ENCODE measurements at places on chromosomes 5 and 9.

- no peak for DNase-seq
Observed at GRCh38 chr5:35987776-35988175, 3.4 kb downstream of the UGT3A1 start.

- DNase-seq = no peak
Observed at GRCh38 chr5:139787257-139787567, 8.4 kb upstream of the PSD2 start.

DNA sequence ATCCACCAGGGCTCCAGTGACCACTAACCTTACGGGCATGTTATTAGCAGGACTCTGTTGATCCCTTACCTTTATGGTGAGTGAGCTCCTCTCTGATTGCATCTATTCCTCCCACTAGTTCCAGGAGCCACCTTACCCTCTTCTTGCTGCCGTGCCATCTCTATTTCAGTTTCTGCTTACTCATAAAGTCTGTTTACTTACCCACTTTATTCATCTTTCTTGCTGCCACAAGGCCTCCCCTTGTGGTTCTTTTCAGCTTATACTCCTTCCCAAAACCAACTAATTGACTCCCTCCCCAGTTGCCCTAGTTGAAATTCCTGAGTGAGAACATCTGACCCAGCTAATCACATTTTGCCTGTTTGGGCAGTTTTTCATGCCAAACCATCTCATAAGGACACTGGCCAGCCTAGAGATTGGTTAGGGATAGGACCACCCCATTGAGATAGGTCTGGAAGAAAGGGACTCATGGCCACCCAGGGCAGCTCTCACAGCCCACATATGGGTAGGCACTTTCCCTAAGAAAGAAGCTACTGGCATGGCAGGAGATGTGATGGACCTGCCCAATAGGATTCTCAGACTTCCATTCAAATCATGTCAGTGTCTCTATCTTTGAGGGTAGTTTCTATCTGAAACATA, 412.7 kb downstream of the EFNA5 start:
- no peak for DNase-seq

DNA sequence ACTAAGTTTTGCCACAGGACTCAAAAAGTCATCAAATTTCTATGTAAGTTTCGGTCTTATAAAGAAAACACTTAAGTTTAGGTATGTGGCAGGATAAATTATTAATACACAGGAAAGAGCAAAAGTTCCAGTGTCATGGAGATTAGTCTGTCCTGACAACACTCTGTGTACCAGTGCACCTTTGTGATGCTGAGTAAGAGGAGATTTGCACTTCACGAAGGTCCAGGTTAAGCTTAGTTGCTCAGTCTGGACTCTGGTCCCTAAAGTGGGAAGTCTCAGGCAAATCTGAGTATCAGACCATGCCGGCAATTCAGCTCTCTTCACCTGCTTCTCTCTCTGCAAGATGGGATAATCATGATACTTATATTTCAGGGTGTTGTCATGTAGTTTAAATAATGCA, 139.5 kb upstream of the RASGRF2 start:
- DNase-seq = no peak

DNA sequence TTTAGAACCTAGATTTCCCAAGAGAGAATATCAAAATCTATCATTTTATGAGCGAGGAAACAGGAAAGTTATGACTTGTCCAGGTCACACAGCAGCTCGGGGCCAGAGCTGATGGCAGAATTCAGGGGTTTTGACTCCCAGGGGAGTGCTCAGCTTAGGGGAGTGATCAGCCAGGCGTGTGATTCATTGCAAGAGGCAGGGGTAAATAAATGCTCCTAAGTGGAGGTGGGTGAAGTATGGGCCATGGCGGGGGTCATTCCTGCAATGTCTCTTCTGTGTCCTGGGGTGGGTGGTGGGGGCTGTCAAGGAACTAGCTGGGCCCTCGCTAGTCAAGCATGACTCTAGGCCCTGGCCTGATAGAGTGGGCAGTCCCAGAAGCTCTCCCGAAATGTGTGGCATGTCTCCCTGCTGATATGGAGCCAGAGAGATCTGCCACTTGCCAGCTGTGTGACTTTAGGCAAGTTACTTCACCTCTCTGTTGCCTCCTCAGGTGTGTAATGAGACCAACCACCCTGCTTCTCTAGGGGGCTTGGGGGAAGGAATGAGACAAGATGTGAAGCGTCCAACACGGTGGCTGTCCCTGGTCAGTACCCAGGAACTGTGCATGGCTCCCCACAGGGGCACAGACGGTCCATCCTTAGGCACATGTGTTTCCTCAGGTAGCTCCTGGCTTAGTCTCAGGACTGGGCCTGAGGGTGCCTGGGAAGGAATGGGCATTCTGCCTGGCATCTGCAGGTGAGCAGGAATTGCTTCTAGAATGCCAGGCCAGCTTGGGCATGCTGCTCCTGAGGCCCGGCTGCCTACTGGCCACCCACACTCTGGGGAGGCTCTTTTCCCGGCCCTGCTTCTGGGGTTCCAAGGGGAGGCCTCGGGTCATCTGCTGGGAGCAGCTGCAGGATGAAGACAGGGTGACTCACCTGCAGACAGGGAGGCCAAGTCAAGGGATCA, 36.5 kb upstream of the SH3PXD2B start:
- DNase-seq = no peak

- no peak for DNase-seq
Observed at GRCh38 chr5:134070725-134071613, 43.5 kb upstream of the TCF7 start.

All from SHP77 (cell line).